Vagina (tissue), 2 donors: ENCODE measurements at places on chromosomes 2 and 18.

DNA sequence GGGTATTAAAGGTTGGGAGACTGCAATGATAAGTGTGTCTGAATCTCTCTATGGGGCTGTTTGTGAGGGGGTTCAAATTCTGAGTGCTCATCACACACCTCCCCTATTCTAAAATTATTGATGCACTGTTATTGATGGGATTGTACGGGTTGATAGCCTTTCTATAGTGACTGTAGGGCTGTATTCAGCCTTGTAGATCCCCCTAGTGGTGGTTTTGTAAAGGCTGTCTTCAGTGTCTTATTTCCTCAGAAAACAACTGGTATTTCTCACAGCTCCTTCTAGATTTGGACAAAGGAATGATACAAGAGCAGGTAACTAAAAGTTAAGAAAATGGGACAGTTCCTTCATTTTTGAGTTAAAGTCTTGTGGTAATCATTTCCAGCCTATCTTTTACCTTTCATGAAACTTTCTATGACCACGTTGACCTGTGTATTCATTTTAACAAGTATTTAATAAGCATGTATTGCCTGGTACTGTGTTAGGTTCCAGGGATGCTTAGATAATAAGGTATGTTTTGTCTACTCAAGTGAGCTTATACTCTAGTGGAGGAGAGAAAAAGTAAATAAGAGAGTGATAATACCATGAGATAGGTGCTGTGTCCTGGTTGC lies 21.2 kb downstream of the SMAD4 start:
- H3K36me3 ChIP-seq = peaks cover 54% of the 10 kb centered on the region
- H3K27ac ChIP-seq = no peak overlapping the region
- no peaks in the 10 kb centered on the region for H3K27me3 ChIP-seq
- no peak for DNase-seq

DNA sequence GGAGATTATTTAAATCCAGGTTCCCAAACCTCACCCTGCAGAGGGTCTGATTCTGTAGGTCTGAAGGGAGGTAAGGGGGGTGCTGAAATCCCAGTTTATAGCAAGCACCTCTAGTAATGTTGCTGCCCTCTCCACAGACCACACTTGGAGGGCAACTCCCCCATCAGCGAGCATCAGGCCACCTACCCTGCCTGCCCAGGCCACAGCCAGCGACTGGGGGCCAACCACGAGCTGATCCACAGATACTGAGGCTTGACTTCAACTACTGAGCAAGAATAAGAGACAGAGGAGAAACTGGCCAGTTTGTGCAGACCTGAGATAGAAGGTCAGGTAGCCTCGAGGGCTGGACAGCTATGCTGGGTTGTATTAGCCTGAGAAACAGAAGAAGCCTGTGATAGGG lies 36.3 kb upstream of the LBH start:
- no peak for DNase-seq
- H3K27ac ChIP-seq = no peak overlapping the region

- no peak overlapping the region for H3K27ac ChIP-seq
- H3K4me1 ChIP-seq = no peaks in the 10 kb centered on the region
- no peak overlapping the region for H3K4me3 ChIP-seq
These were observed 363.8 kb upstream of the TRIB2 start for GRCh38 chr2:12352889-12353288.

- no peak overlapping the region for H3K27ac ChIP-seq
- no peaks in the 10 kb centered on the region for H3K36me3 ChIP-seq
- H3K4me3 ChIP-seq = no peak overlapping the region
- H3K4me1 ChIP-seq = peaks cover 19% of the 10 kb centered on the region
- H3K27me3 ChIP-seq = no peaks in the 10 kb centered on the region
- DNase-seq = no peak
These were observed 58.4 kb upstream of the RTN4 start for GRCh38 chr2:55108456-55109160.

DNA sequence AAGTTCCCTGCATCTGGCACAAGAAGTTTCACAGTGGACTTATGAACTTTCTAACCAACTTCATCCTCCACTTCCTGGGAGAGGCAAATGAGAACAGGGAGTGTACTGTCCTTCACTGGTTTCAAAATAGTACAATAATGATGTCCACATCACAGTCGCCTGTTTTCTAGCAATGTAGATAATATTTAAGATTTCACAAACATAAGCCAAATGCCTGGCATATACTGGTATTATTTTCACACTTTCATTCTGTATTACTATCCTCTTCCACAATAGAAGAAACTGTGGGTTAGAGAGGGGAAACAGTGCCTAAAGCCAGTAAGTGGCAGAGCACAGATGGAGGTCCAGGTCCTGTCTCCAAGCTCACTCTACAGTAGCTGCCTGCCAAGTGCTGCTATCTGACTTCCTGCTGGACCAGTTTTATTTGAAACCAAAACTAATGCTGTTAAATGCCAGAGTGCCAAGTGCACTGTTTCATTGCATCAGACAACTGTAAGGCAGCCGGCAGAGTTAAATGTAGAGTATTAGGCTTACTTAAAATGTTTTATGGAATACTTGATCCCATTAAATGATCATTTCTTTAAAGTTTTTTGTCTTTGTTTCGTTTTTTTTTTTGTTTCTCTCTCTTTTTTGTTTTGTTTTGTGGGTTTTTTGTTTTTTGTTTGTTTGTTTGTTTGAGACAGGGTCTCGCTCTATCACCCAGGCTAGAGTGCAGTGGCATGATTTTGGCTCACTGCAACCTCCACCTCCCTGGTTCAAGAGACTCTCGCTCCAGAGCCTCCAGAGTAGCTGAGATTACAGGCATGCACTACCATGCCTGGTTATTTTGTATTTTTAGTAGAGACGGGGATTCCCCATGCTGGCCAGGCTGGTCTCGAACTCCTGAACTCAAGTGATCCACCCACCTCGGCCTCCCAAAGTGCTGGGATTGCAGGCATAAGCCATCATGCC lies 15.1 kb downstream of the COBLL1 start:
- peak overlapping the region; percentile 24 for H3K27ac ChIP-seq
- no peaks in the 10 kb centered on the region for H3K36me3 ChIP-seq
- H3K4me3 ChIP-seq = peak overlapping the region; percentile 1
- peaks cover 26% of the 10 kb centered on the region for H3K4me1 ChIP-seq
- no peaks in the 10 kb centered on the region for H3K27me3 ChIP-seq

DNA sequence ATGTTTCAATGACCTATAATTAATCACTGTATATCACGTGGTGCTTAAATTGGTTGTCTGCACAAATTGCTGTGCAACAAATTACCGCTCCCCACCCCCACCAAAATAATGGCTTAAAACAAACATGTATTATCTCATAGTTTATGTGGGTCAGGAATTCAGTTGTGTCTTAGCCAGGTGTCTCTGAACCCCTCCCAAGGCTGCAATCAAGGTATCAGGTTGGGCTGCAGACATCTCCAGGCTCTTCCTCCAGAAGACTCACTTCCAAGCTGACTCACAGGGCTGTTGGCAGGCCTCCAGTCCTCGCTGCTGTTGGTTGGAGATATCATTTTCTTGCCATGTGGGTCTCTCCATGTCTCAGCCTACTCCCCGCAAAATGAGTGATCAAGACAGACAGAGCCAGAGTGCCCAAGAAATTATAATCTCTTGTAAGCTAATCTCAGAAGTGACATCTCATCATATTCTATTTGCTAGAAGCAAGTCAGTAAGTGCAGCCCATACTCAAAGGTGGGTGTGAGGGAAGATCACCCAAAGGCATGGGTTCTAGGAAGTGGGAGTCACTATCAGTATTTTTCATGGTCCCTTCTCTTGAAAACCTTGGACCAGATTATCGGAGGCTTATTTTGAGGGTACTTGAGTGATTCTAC lies 38.4 kb downstream of the SPC25 start:
- no peak overlapping the region for H3K4me3 ChIP-seq
- H3K36me3 ChIP-seq = no peaks in the 10 kb centered on the region
- DNase-seq = no peak
- no peak overlapping the region for H3K27ac ChIP-seq

- H3K27me3 ChIP-seq = no peaks in the 10 kb centered on the region
- no peaks in the 10 kb centered on the region for H3K36me3 ChIP-seq
- DNase-seq = no peak
- no peak overlapping the region for H3K4me3 ChIP-seq
- H3K4me1 ChIP-seq = peaks cover 19% of the 10 kb centered on the region
These were observed 118.5 kb downstream of the ACKR3 start for GRCh38 chr2:236688157-236688556.
